ENCODE measurements at places on chromosomes 2 and 18.

DNA sequence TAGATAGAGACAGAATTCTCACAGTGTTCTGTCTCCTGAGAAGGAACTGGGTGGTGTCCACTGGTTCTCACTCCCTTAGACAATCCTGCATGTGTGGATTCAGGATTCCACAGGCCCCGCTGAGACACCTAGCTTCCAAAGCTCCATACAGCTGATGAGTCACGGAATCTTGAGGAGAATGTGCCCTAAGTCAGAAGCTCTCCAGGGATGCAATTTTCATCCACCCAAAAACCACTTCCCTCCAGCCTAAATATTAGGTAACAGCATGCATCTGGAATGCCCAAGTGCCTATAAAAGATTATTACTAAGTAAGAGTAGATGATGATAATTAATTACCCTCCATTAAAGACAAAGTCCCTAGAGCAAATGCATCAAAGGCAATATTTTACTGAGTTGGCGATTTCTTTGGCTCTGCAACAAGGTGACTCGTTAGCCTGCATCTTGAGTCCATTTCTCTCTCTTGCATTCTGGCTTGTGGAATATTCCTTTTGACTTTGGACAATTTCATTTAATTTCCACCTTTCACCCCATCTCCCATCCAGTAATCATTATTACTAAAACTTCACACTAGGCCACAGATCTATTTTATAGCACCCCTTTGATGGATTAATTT, 475.1 kb downstream of the TNS1 start:
- DNase-seq, result no peak

GRCh38 chr2:128442891-128443302, 124.2 kb upstream of the HS6ST1 start:
- no peak for DNase-seq

GRCh38 chr2:85802354-85803103, 48.7 kb downstream of the ATOH8 start:
- DNase-seq, result no peak

- no peak for DNase-seq
Measured at GRCh38 chr2:37793004-37793403, 121.6 kb upstream of the CDC42EP3 start.

DNA sequence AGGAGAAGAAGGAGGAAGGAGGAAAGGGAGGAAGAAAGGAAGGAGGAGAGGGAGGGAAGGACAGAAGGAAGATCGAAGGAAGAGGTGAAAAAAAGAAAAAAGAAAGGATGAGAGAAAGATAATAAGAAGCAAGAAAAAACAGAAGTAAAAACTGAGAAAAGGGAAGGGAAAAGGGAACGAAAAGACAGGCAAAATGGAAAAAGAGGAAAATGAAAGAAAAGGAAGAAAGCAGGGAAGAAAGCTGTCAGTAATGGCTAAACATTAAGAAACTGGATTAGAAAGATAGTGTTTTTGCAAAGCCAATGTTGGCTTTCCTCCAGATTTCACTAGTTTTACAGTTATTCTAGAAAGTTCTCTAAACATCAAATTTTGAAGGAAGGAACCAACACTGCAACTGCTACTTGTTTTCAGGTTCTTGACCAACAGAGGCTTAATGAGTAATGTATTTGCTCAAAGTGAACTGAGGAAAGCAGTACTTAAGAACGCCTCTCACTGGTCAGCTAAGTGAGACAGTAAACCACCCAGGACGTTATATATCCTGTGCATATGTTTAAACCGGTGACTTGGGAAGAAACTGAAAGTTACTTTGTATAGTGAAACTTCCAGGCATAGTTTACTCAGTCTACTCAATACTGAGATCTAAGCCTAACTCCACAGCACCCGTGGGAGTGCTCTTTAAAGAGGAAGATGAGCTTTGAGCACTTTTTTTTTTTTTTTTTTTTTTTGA, 286.2 kb upstream of the TRIB2 start:
- no peak for DNase-seq

DNA sequence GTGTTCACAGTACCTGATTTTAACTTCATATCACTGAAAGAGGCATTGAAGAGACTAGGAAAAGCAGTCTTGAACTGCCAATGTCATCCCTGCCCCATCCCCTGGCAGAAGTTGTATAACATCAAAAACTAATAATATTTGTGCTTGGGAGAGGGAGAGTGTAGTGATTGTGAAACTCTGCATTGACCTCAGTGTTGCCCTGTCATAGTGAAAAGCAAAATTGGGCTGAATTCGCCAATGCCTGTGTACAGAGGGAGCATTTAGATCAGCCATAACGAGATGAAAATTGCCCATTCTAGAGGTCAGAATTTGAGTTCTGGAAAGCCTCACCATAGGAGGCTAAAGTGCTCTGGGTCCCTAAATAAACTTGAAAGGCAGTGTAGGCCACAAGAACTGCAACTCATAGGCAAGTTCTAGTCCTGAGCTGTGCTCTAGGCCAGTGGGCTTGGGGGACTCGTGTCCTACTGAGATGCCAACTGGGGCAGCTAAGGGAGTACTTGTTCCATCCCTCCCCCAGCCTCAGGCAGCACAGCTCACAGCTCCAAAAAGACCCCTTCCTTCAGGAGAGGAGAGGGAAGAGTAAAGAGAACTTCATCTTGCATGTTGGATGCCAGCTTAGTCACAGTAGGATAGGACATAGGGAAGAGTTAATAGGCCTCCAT, 855.6 kb downstream of the TSN start:
- no peak for DNase-seq

- DNase-seq, result no peak
Measured at GRCh38 chr2:216987252-216987821, 127.5 kb upstream of the TNP1 start.

DNA sequence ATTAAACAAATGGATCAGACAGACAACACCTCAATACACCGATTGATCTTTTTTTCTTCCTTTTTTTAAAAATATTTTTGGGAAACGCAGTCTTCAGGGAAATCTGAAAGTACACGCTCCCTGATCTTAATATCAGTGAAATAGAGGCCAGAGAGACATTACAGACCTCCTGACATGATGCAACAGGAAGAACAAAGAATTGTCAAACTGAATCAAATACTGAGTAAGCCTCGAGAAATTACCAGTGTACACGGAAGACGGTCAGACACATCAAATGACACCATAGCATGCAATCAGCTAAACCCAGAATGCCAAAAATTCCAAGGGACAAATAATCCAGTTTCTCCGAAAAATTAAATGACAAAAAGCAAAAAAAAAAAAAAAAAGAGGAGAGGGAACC, 80.2 kb upstream of the NFU1 start:
- no peak for DNase-seq

DNA sequence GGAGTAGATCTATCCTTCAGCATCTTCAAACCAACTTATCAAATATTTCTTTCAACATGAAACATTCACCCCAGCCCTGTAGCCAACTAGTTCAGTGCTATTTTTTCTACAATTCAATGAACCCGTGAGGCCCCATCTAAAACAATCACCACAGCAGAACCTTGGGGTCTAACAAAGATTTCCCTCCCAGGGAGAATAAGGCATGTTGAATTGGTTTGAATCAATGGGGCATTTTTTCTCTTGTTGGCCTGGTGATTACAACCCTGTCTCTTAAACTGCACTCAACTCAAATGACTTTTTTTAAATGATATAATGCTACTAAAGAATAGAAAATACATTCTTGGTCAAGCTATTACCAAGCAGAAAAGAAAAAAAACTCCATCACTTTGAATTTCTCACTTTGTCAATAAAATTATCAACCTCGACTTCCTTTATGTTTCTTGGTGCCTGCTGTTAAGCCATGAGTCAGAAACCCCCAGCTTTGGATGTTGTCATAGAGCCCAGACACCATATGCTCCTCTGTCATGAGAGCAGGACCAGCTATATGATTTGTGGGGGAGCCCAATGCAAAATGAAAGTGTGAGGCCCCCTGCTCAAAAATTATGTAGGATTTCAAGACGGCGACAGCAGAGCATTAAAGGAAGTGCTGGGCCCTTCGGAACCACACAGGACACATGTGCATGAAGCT, 282.4 kb downstream of the MEIS1 start:
- no peak for DNase-seq

DNA sequence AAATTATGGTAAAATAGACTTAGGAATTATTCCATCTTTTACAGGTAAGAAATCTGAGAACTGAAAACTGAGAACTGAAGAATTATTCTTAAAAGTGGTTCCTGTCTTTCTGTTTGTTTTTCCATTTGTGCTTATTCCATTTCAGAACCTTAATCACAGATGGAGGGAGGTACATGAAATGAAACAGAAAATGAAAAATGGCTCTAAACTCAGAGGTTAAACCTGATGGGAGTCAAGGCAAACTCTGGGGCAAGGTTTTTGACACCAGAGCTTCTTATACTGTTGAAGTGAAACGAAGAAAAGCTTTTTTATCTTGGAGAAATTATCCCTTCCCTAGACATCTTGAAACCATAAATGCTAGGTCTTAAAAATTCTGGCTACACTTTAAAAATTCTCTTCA, 182.1 kb downstream of the ZNF804A start:
- no peak for DNase-seq

GRCh38 chr18:48123941-48124340, 193.5 kb upstream of the SMAD2 start:
- no peak for DNase-seq

GRCh38 chr2:27893006-27893405, 2.5 kb downstream of the BABAM2 start:
- no peak for DNase-seq

GRCh38 chr2:69549421-69549820, 94.1 kb downstream of the AAK1 start:
- DNase-seq, result no peak

DNA sequence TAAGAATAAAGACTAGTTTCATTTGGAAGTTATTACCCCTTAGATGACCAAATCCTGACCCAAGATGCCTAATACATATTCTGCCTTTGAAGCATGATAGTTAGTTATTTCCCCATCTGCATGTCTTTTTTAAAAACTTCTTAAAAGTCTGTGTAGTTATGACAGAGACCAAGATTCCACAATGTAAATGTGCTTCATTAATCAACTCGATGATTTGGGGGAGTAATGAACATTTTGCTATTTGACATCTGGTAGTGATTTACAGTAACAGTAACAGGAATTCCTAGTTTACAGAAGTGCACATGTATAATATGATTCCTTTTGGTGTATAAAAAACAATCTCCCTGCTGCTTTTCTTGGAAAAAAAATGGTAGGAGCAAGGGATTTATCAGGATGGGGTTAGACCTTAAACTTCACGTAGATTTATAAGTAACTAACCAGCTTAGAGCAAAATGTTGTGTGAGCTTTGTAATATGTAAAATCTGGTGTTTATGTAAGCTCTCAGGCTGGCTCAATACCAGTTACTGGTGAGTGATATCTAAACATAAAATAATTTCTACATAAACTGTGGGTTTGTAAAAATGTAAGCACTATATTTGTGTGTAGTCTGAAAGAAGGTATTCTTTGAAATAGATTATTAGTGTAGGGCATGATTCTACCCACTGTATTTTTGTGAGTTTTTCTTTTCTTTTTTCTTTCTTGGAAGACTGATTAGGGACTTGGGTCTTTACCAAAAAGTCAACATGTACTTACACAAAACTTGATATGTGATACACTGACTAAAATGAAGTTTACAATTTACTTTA, 641.6 kb downstream of the EPHA4 start:
- no peak for DNase-seq

DNA sequence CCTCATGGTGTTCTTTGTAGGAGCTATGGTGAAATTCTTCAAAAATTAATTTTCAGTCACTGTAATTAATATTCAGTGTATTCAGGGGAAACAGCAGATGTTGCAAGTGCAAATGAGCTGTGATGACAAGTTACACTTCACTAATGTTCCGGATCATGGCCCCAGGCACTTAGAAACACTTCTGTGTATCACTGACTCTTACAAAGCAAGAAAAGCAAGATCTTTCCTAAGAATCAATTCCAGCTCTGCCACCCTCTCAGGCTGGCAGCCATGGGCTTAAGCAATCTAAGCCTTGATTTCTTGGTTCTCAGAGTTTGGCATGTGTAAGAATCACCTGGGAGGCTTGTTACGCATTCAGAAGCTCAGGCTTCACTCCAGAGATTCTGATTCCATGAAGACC, 78.0 kb downstream of the MARCHF4 start:
- no peak for DNase-seq

DNA sequence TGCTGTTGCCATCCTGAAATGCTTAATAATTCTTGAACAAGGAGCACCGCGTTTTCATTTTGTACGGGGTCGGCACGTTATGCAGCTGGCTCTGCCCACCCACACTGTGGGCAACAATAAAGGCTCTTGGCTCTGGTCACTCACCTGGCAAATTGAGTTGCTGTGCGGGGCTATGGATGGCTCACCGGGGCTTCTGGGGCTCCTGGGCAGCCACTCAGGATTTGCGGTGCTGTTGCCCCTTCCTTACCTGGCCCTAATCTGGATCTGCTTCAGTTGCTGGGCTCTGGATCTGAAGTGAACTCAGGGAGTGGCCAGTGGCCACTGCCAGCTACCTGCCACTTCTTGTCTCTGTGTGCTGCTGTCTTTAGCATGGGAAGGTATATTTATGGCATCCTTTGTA, 22.7 kb downstream of the RHOB start:
- no peak for DNase-seq

- no peak for DNase-seq
Measured at GRCh38 chr2:111198701-111199100, 78.0 kb downstream of the BCL2L11 start.

DNA sequence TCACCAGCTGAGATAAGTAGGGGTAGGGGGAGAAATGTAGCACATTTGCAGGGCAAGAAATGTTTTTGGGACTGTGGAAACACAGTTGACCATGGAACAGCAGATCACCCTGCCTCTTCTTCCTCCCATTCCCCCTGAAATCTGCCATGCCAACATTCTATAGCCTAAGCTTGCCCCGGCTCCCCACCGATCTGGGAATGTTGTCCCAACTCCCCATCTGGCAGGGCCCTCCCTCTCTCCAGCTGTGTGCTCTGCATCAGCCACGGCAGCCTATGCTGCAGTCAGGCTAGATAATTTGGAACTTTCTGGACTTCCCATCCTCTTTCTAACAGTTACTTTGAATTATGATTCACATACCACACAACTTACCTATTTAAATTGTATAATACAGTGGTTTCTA, 425.1 kb upstream of the RAB6C start:
- DNase-seq, result no peak

DNA sequence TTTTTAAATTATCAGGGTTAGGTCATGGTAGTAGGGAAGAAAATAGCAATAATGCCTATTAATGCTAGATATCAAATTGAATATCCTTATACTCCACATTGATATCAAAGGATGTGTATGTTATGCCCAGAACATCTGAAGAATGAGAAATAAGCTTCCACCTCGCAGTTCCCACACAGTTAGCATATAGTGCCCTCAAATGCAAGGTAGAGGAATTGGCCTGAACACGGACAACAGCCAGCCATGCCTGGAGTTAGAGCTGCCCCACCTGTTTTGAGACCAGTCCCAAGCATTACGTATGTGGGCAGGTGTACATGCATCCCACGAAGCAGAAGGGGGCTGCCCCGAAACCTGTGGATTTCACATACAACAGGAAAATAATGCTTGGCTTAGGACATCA, 79.6 kb downstream of the SUMO1 start:
- DNase-seq, result no peak

GRCh38 chr2:216700088-216700567, 4.8 kb upstream of the IGFBP5 start:
- no peak for DNase-seq

GRCh38 chr2:233882353-233882752, 14.2 kb upstream of the MSL3B start:
- no peak for DNase-seq
